Fibroblast of lung (primary cell): ENCODE measurements at places on chromosomes 7 and 10. TPM values are rescaled to one million over a fixed set of nuclear protein-coding genes. Genes with fewer than 3 reads are reported as not detected.

GRCh38 chr7:132882714-132883428 is 199.0 kb downstream of the CHCHD3 start:
- no peak overlapping the region for H3K27ac ChIP-seq
- H3K4me3 ChIP-seq: no peak overlapping the region
- DNase-seq: no peak
- no peaks in the 10 kb centered on the region for H3K36me3 ChIP-seq
- H3K27me3 ChIP-seq: no peaks in the 10 kb centered on the region
- H3K4me1 ChIP-seq: no peaks in the 10 kb centered on the region

- peaks cover 37% of the 10 kb centered on the region for H3K4me1 ChIP-seq
- H3K36me3 ChIP-seq: no peaks in the 10 kb centered on the region
- H3K27me3 ChIP-seq: no peaks in the 10 kb centered on the region
- H3K4me3 ChIP-seq: no peak overlapping the region
- no peak for DNase-seq
Measured at GRCh38 chr10:132522521-132523411, 14.8 kb upstream of the INPP5A start.

- DNase-seq: no peak
- H3K4me1 ChIP-seq: no peaks in the 10 kb centered on the region
- no peaks in the 10 kb centered on the region for H3K27me3 ChIP-seq
- H3K36me3 ChIP-seq: no peaks in the 10 kb centered on the region
- no peak overlapping the region for H3K27ac ChIP-seq
Measured at GRCh38 chr10:127880557-127880956, 12.2 kb downstream of the CLRN3 start.

DNA sequence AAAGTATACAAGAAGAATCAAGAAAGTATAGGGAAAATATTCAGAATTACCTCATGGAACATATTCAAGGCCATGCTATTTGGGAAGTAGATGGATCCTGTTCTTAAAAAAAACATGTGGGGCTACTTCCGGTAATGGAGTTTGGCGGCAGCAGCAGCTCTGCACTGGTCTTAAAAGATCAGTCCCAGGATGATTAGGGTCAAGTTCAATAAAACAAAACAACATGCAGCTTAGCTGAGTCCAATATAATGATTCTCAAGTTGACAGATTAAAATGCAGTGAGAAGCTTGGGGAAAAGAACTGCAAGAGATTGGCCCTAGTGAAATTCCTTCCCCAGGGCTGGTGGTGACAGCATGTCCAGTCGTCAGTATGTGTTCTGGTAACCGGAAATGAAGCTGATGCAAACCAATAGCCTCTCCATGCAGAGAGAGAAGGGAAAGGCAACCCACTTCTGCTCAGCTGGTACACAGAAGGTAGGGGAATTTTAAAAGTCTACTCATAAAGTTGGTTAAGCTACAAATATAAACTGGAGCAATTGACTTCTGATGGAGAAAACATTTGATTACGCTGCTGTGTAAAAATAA is 305.1 kb upstream of the IMMP2L start:
- H3K36me3 ChIP-seq: no peaks in the 10 kb centered on the region
- no peaks in the 10 kb centered on the region for H3K27me3 ChIP-seq
- no peak overlapping the region for H3K4me3 ChIP-seq
- peaks cover 2% of the 10 kb centered on the region for H3K4me1 ChIP-seq
- no peak for DNase-seq
- H3K27ac ChIP-seq: no peak overlapping the region

DNA sequence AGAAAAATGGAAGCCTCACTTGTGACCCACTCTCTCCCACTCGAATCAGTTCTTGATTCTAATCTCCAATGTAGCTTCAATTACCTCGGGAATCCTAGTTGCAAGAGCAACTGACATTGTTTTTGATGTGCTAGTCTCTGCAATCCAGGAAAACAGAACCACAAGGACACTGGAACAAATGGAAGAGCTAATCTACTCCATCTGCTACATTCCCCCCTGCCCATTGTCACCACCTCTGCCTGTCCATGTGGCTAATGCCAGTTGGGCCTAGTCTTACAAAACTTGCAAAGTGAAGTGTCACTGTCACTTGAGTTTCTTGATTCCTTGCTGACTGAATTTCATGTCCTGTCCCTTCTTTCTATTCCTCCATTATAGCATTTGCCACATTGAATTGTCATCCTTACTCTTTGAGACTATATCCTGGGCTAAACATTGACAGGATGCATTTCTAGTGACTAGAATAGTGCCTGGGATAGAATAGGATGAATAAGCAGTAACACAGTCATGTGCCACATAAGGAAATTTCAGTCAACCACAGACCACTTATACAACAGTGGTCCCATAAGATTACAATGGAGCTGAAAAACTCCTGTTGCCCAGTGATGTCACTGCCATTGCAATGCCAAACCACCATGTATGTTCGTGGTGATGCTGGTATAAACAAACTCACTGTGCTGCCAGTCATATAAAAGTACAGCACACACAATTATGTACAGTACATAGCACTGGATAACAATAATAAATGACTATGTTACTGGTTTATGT is 13.5 kb downstream of the GCC1 start:
- H3K27ac ChIP-seq: no peak overlapping the region
- no peaks in the 10 kb centered on the region for H3K36me3 ChIP-seq

- H3K4me3 ChIP-seq: no peak overlapping the region
- no peak for DNase-seq
- no peak overlapping the region for H3K27ac ChIP-seq
- no peaks in the 10 kb centered on the region for H3K4me1 ChIP-seq
- H3K36me3 ChIP-seq: no peaks in the 10 kb centered on the region
- no peaks in the 10 kb centered on the region for H3K27me3 ChIP-seq
Measured at GRCh38 chr7:79934727-79935126, 199.9 kb upstream of the GNAI1 start.

GRCh38 chr7:21352540-21353387 is 75.1 kb upstream of the SP4 start:
- no peaks in the 10 kb centered on the region for H3K36me3 ChIP-seq
- H3K4me3 ChIP-seq: no peak overlapping the region
- H3K4me1 ChIP-seq: no peaks in the 10 kb centered on the region

- no peaks in the 10 kb centered on the region for H3K4me1 ChIP-seq
- H3K27ac ChIP-seq: no peak overlapping the region
- H3K36me3 ChIP-seq: no peaks in the 10 kb centered on the region
Measured at GRCh38 chr10:49298671-49298982, 343 bp upstream of the C10orf71 start.

Gene SAP25
- total RNA-seq: not detected in 2 replicates

- no peaks in the 10 kb centered on the region for H3K27me3 ChIP-seq
- H3K4me3 ChIP-seq: no peak overlapping the region
- H3K4me1 ChIP-seq: no peaks in the 10 kb centered on the region
- H3K36me3 ChIP-seq: no peaks in the 10 kb centered on the region
- no peak overlapping the region for H3K27ac ChIP-seq
- no peak for DNase-seq
Measured at GRCh38 chr10:84177541-84178141, 4.0 kb downstream of the GPR15LG start.

Gene MEOX2
- total RNA-seq: 0.50 and 1.5 TPM in 2 replicates

DNA sequence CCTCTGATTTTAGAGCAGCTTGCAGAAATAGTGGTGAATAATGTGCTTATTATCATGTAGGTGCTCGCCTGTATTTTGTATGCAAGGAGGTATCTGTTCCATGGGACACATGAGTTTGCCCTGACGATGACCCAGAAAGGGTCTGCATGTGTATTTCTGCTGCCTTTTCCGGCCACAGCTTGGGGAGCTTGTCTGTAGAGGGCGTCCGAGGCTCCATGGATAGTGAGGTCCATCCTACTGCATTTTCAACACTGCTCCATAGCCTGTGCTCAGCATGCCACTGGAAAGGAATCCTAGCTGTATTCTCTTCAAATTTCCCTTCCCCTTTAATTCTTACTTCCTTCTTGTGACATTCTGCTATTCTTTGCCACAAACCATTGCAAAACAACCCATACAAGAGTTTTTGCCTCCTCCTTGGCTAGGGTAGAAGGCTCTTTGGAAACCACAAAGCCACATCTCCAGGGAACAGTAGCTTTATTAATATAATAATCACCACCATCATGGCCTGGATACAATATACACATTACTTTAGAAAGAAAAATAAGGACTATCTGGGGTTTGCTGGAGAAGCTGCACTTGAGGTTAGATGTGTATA is 127.7 kb downstream of the DYNC1I1 start:
- no peaks in the 10 kb centered on the region for H3K27me3 ChIP-seq
- H3K27ac ChIP-seq: no peak overlapping the region
- DNase-seq: no peak
- no peak overlapping the region for H3K4me3 ChIP-seq

- no peak overlapping the region for H3K4me3 ChIP-seq
- no peaks in the 10 kb centered on the region for H3K36me3 ChIP-seq
- no peak overlapping the region for H3K27ac ChIP-seq
- peaks cover 5% of the 10 kb centered on the region for H3K4me1 ChIP-seq
Measured at GRCh38 chr7:75866114-75866488, 12.7 kb upstream of the RHBDD2 start.

DNA sequence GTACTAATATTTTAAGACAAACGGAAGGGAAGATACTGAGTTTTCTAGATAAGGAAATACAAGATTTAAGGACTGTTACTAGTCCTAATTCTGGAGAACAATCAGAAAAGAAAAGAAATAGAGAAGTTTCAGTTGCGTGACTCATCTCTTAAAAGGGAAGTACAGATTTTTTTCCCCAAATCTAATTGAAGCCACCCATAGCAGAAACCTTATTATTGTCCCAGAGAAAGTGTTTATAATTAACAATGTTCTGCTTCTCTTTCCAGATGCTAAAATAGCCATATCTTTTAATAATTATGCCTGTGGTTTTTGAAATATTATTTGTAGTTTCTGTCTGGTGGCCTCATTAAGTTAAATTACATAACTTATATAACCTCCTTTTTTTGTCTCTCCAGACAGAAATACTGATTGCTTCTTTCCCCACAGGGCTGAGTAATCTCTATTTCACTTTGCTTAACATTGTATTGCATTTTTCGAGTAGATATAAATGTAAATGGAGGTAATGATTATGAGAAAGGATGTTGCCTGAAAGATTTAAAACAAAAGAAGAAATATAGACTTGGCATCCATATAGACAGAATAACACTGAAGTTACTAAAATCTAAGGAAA is 240.7 kb upstream of the MBL2 start:
- no peaks in the 10 kb centered on the region for H3K4me1 ChIP-seq
- no peak for DNase-seq
- no peaks in the 10 kb centered on the region for H3K36me3 ChIP-seq
- no peaks in the 10 kb centered on the region for H3K27me3 ChIP-seq
- H3K4me3 ChIP-seq: no peak overlapping the region

- no peak overlapping the region for H3K4me3 ChIP-seq
- H3K27me3 ChIP-seq: no peaks in the 10 kb centered on the region
- H3K36me3 ChIP-seq: no peaks in the 10 kb centered on the region
- no peaks in the 10 kb centered on the region for H3K4me1 ChIP-seq
- H3K27ac ChIP-seq: no peak overlapping the region
- peak; percentile 51 for DNase-seq
Measured at GRCh38 chr7:68309806-68310205, 1288.5 kb upstream of the AUTS2 start.

Gene SPDYE8
- not detected in 2 replicates for total RNA-seq

DNA sequence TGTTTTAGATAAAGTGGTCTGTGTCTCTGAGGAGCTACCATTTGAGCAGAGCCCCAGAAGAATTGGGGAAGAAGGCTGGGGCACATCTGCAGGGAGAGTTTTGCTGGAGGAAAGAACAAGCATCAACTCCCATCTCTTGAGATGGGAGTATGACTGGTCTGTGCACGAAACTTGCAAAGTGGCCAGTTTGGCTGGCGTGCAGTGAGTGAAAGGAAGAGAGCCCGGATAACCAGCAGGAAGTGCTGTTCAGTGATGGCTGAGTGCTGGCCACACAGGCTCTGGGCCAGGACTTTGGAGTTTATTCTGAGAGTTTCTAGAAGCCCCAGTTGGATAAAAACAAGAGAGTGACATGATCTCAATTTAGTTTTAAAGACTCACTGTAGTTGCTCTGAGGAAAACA is 34.4 kb upstream of the SVIL start:
- no peaks in the 10 kb centered on the region for H3K36me3 ChIP-seq
- H3K27me3 ChIP-seq: no peaks in the 10 kb centered on the region
- H3K27ac ChIP-seq: no peak overlapping the region

Gene SCART1
- total RNA-seq: 1.3 and 2.5 TPM in 2 replicates

Gene GFRA1
- 6.3 and 23.1 TPM in 2 replicates for total RNA-seq

DNA sequence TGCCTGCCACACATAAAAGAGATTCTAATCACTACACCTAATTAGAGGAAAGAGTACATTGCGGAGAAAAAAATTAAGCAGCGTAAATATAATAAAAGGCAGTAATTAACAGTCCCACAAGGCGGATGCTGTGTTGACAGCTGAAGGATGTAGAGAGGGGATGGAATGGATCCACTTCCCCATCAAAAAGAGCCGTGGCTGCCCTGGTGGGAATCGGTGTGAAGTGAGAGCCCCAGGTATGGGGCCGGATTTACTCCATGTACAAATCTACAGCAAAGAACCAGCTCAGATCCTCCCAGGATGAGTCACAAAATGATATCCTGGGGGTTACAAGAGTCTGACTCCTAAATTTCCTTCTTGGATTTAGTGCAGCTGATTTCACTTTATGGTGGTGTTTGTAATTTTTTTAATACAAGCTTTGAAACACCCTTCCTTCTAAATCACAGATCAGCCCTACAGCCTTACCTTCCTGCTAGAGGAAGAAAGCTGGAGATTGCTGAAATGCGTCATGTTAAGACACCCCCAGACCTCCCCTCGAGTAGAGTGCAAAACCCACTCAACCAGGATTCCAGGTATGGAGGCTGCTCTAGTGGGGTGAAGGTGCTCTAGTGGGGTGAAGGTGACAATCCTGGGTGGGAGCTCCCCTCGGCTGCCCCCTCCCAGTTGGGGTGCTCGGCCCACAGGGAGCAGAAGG is 398.4 kb downstream of the PLXNA4 start:
- no peak overlapping the region for H3K4me3 ChIP-seq
- no peaks in the 10 kb centered on the region for H3K36me3 ChIP-seq
- no peak overlapping the region for H3K27ac ChIP-seq
- H3K27me3 ChIP-seq: no peaks in the 10 kb centered on the region
- DNase-seq: no peak
